ENCODE measurements at places on chromosomes 1 and 21.

DNA sequence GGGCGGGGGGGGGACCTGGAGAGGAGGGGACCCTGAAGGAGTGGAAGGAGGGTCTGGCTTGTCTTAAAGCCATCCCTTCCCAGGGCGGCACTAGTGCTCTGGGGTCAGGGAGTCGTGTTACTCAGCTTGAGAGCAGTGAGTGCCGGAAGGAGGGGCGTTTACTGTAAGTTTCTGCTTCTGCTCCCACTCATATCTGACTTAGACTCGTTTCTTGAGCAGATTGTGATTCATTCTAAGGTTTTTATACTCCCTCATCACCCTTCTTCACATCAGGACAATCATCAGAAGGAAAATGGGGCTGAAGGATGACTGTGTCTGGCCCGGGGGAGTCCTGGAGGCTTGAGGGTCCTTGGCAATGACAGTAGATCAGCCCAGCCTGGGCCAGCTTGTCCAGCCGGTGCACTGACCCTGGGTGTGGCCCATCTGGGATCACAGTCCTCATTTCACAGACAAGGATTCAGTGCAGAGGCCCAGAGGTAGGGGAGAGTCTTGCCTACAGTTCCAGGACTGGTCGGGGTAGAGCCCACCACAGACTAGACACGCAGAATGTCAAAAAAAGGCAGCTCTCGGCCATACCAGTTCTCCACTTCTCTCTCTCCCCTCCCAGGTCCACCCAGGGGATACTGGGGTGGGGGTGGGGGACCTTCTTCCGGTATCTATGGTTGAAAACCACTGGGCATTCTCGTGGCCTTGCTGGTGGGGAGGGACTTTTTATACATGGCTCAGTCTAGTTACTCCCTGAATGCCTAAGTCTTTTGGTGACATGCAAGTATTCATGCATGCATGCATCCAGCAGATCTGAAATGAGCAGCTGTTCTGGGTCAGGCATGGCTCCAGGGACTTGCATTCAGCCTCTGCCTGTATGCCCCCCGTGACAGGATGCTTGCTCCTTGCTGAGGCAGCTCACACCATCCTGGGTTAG lies 5.1 kb downstream of the TNFRSF8 start:
- no peak for DNase-seq
- H3K27me3 ChIP-seq, result peaks cover 7% of the 10 kb centered on the region
- no peaks in the 10 kb centered on the region for H3K36me3 ChIP-seq
- H3K4me1 ChIP-seq, result peaks cover 20% of the 10 kb centered on the region
- H3K27ac ChIP-seq, result peak overlapping the region; percentile 21

DNA sequence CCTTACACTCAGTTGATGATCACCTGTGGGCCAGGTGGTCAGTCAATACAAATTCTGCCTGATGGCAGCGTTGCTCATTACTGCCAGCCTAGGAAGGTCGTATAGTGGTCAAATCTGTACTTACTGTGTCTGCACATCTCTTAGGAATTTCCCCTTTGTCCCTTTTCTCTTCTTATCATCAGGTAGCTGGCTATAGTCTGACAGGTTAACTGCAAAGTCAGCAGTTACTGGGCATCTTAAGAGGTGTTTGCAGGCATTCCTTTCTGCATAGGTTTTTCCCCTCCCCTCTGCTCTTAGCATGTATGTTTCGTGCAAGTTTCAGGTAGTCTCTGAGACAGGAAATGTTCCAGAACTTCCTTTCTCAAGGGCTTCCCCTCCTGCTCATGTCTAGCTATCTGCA lies 298.7 kb downstream of the LRRIQ3 start:
- H3K27ac ChIP-seq, result no peak overlapping the region
- H3K36me3 ChIP-seq, result no peaks in the 10 kb centered on the region
- H3K27me3 ChIP-seq, result no peaks in the 10 kb centered on the region
- no peaks in the 10 kb centered on the region for H3K4me1 ChIP-seq
- no peak overlapping the region for H3K4me3 ChIP-seq
- no peak for DNase-seq

DNA sequence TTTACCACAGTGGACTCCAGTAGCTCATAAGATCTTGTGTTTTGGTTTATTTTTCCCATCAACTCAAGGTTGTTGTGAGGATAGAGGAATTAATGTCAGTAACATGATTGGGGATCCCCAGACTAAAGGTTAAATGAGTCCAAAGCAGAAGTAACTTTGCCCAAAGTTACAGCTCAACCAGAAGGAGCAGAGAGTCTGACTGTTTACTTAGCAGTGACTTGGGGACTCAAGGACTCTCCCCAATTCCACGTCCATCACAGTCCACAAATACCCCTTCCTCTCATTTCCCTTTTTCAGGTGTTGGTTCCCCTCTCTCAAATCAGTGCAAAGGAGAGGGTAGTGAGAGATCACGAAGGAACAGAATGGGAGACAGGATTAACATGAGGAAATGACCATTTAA lies 4.0 kb upstream of the ETV3 start:
- no peaks in the 10 kb centered on the region for H3K4me1 ChIP-seq
- no peaks in the 10 kb centered on the region for H3K36me3 ChIP-seq
- H3K27ac ChIP-seq, result peak overlapping the region; percentile 81
- no peak for DNase-seq
- no peaks in the 10 kb centered on the region for H3K27me3 ChIP-seq

GRCh38 chr1:62356257-62356835 lies 37.1 kb upstream of the KANK4 start:
- H3K4me3 ChIP-seq, result no peak overlapping the region
- no peak for DNase-seq
- H3K27me3 ChIP-seq, result no peaks in the 10 kb centered on the region

GRCh38 chr1:72010094-72010431 lies 272.3 kb downstream of the NEGR1 start:
- no peak overlapping the region for H3K4me3 ChIP-seq
- DNase-seq, result no peak
- no peaks in the 10 kb centered on the region for H3K36me3 ChIP-seq
- no peaks in the 10 kb centered on the region for H3K27me3 ChIP-seq

DNA sequence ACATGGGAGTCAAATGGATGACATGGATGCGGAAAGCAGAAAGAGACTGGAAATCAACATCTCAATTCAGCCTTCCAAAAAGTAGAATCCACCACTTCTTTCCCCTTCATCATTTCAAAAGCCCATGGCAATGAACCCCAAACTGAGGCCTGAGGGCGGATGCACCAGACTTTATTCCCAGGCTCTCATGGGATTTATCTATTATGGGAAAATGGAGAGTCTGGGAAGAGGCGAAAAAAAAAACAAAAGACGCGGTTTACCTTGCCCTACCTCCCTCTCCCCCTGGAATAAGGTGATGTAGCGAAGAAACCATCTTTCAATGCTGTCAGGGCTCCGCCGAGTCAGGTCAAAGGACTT lies 624 bp downstream of the KIFAP3 start:
- peak overlapping the region; percentile 88 for H3K4me3 ChIP-seq
- H3K27me3 ChIP-seq, result no peaks in the 10 kb centered on the region
- H3K4me1 ChIP-seq, result no peaks in the 10 kb centered on the region

DNA sequence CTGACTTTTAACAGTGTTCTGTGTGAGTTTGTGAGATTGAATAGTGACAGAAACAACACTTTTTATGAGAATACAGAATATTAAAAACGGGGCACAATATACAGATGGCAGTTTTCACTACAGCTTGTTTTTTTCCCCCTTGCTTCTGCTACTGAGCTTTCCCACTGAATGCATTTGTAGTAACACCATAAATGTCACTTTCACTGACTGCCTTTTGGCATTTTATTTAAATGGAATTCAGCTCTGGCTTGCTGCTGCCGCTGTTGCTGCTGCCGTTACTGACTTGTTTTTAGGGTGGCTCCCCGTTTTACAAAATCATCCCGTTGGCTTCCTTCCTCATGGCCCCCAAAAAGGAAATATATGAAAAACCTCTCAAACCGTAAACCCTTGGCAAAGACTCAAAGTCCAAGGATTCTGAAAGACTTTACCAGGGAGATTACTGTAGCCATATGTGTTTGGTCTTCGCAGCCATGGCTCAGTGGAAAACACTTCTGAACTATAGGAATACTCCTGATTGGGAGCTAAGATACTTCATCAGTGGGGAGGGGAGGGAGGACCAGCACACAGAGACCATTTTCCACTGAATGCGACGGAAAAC lies 151.0 kb downstream of the NUF2 start:
- no peaks in the 10 kb centered on the region for H3K36me3 ChIP-seq
- H3K27ac ChIP-seq, result no peak overlapping the region
- no peak for DNase-seq
- no peak overlapping the region for H3K4me3 ChIP-seq

Measured in esophagus squamous epithelium (tissue), 5 donors.